NCI-H69 (cell line): ENCODE measurements at places on chromosomes 12 and 14.

GRCh38 chr12:53078425-53079225 is 565 bp downstream of the SPRYD3 start:
- DNase-seq: peak; percentile 82

- DNase-seq: no peak
These were observed 185.0 kb upstream of the BTG1 start for GRCh38 chr12:92330654-92331053.

GRCh38 chr12:14774906-14775635 is 28.2 kb downstream of the WBP11 start:
- DNase-seq: peak; percentile 49

GRCh38 chr12:80033448-80033847 is 65.9 kb upstream of the OTOGL start:
- DNase-seq: no peak
